ENCODE measurements at places on chromosomes 2 and 18.
A peak's percentile ranks its signal among the peaks of the same experiment; 100 is the strongest.

- no peak for DNase-seq
Measured at GRCh38 chr2:1091895-1092585, 141.4 kb downstream of the SNTG2 start.

GRCh38 chr2:232772531-232772930, 3.8 kb downstream of the KCNJ13 start:
- no peak for DNase-seq

DNA sequence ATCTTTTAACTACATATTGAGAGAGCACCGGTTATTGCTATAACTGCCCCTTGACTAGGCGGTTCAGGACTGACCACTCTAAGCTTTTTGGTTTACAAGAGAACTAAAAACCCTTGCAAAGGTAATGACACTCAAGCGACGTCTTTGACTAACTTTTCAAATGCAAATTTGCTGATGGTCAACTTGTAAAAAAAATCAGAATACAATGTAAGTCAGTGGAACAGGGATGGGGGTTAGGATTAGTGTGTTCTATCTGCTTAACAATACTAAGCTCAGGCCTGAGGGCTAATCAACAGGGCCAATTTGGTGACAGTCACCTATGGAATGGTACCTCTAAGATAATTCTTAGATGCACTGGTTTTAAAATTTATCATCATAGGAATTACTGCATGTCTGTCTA, 57.1 kb downstream of the ZAP70 start:
- no peak for DNase-seq

DNA sequence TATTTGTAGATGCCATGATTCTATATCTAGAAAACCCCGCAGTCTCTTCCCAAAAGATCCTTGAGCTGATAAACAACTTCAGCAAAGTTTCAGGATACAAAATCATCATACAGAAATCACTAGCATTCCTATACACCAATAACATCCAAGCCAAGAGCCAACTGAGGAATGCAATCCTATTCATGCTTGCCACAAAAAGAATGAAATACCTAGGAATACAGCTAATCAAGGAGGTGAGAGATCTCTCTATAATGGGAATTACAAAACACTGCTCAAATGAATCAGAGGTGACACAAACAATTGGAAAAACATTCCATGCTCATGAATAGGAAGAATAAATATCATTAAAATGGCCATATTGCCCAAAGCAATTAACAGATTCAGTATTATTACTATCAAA, 551.4 kb upstream of the SLC39A10 start:
- no peak for DNase-seq

- no peak for DNase-seq
Measured at GRCh38 chr2:241177526-241178334, 10.7 kb upstream of the ANO7 start.

GRCh38 chr2:68909793-68910674, 38.8 kb upstream of the BMP10 start:
- peak; percentile 48 for DNase-seq

- no peak for DNase-seq
Measured at GRCh38 chr2:136492901-136493300, 272.4 kb upstream of the THSD7B start.

GRCh38 chr2:190881598-190882410, 1.2 kb downstream of the GLS start:
- peak; percentile 66 for DNase-seq

- DNase-seq = no peak
Measured at GRCh38 chr2:172046080-172046678, 39.1 kb upstream of the DLX1 start.

DNA sequence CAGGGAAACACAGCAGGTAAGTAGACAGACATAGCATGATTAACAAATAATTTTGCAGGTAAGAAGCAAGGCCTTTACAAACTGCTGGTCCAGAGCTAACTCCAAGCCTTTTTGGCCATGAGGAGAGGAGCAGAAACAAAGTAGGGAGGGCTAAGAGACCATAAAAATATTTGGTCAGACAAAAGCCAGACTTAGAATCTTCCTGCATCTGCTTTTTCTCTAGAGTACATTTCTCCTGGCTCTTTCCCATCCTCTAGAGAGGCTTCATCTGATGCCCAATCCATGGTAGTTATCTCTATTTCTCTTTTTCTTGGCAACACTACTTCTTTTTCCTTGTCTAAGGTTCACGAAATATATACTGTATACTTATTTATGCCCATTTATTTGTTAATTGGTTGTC, 577.1 kb downstream of the PIK3C3 start:
- no peak for DNase-seq

GRCh38 chr2:159035790-159036411, 67.5 kb downstream of the TANC1 start:
- DNase-seq = no peak

- no peak for DNase-seq
Measured at GRCh38 chr2:129490641-129491040, 488.8 kb upstream of the RAB6C start.

DNA sequence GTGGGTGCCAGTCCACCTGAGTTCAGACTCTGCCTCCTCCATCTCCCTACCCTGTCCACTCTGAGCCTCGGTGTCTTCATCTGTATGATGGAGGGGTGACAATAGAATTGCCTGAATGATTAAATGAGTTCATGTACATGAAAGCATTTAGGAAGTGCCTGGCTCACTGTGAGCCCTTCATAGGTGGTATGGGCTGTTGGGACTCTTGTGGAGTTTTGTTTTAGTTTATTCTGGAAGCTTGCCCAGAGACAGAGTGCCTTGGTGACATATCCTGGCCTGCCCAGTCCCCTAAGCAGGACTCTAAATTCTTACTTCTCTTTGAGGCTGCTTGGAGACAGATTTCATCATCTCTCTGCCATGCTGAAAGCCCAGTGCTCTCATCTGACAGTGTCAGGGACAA, 24.5 kb upstream of the GIGYF2 start:
- DNase-seq = no peak
